Ovary (tissue), 10 donors: ENCODE measurements at places on chromosomes 12 and 14. TPM values are rescaled to one million over a fixed set of nuclear protein-coding genes. Genes with fewer than 3 reads are reported as not detected.

Gene CCDC38
- total RNA-seq: not detected

Gene RNF31
- total RNA-seq: 52.3 TPM

DNA sequence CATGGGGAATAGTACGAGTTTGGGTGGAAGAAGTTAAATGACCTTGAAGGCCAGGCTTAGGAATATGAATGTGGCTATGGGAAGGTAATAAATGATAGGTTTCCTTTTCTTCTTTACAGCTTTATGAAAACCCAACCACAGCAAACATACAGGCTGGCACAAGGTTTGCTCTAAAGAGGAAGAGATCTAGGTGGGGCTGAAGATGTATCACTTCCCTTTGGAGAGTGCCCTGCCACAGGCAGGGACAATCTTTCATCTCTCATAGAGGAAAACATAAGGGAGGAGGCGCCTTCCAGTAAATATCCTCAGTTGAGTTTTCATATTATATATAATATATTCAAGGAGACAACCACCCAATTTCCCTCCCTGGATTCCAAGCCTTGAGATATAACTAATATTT, 72.9 kb upstream of the FRMD6 start:
- no peak for DNase-seq

GRCh38 chr12:112418273-112418607, 507 bp upstream of the PTPN11 start:
- DNase-seq: no peak

Gene OR11G2
- not detected for total RNA-seq

Gene CRIP1
- total RNA-seq: 62.3 TPM

- DNase-seq: no peak
Observed at GRCh38 chr12:13559318-13559978, 362.9 kb downstream of the EMP1 start.

GRCh38 chr12:56462565-56462964, 5.8 kb upstream of the SPRYD4 start:
- DNase-seq: no peak

- DNase-seq: no peak
Observed at GRCh38 chr12:16492240-16492639, 113.7 kb downstream of the LMO3 start.

GRCh38 chr14:36659010-36659821, 2.4 kb upstream of the PAX9 start:
- DNase-seq: no peak

GRCh38 chr14:91830777-91831176, 36.6 kb downstream of the TC2N start:
- no peak for DNase-seq

DNA sequence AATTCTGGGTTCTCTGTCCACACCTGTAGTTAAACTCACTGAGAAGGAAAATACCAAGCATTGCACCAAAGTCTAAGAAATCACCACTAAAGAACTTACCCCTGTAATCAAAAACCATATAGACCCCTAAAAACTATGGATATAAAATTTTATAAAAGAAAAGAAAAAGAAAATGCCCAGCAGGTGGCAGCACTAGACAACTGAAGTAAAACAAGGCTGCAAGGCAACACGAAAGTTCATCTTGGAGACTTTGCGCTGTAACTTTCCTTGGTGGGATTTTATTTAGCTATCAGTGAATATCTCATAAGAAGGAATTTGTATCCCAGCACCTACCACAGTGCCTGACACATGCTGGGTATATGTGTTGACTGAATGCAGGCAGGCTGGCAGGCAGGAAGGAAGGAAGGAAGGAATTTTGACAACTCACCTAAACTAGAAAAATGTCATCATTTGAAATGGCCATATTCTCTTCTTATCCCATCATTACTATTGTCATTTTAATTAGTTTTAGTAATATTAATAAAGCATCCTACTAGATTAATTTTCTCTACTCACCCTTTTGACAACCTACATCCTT, 68.2 kb upstream of the ETV6 start:
- peak; percentile 48 for DNase-seq

GRCh38 chr14:73188501-73188911, 48.8 kb upstream of the PAPLN start:
- no peak for DNase-seq

GRCh38 chr12:95634622-95635621, 83.6 kb upstream of the USP44 start:
- no peak for DNase-seq

DNA sequence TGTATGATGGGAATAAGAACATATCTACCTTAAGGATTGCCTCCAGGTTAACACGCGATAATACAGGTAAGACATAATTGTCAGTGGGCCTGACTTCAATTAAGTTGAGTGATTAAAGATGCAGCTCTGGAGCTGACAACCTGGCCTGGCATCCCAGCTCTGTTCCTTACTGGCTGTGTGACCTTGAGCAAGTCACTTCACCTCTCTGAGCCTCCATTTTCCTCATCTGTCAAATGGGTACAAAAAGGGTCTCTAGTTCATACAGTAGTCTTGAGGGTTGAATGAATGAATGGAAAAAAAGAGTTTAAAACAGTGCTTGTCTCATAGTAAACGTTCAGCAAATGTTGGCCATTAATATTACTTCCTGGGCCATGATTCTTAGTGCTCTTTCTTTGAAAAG, 213.9 kb downstream of the PHETA1 start:
- DNase-seq: no peak

- no peak for DNase-seq
Observed at GRCh38 chr14:86013641-86014040, 483.7 kb downstream of the FLRT2 start.

Gene AMN
- total RNA-seq: 4.6 TPM

Gene MAP1LC3B2
- 9.9 TPM for total RNA-seq

- peak; percentile 44 for DNase-seq
Observed at GRCh38 chr14:89660166-89660565, 243.1 kb upstream of the FOXN3 start.

DNA sequence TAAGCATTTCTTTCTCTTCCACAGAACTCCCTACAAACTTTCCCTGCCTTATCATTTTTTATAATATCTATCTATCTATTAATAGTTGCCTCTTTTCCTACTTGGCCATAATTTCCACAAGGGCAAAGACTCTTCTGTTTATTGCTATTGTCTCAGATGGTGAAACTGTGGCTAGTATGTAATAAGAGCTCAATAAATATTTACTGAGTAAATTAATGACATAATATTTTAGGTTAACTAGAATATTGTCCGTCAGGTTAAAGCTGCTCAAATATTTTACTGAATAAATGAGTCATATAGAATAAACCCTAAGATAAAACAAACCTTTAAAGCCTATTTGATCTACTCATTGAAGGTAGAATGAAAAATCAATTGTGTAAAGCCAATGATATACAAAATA, 240.5 kb downstream of the PPFIA2 start:
- no peak for DNase-seq

GRCh38 chr12:121711361-121712189, 977 bp upstream of the TMEM120B start:
- DNase-seq: no peak

GRCh38 chr14:88950069-88950468, 125.6 kb downstream of the TTC8 start:
- DNase-seq: no peak

GRCh38 chr12:20268771-20269170, 99.6 kb upstream of the PDE3A start:
- DNase-seq: no peak

GRCh38 chr14:99520571-99521081, 39.4 kb downstream of the CCNK start:
- peak; percentile 10 for DNase-seq

GRCh38 chr12:119412811-119413794, 78.6 kb downstream of the CCDC60 start:
- DNase-seq: peak; percentile 27

GRCh38 chr12:132397934-132398385, 68.6 kb upstream of the GALNT9 start:
- no peak for DNase-seq

GRCh38 chr14:57089901-57090300, 178.8 kb downstream of the EXOC5 start:
- no peak for DNase-seq

GRCh38 chr12:80805106-80805505, 88.4 kb downstream of the MYF5 start:
- no peak for DNase-seq

GRCh38 chr12:96427269-96427729, 27.1 kb upstream of the CDK17 start:
- DNase-seq: peak; percentile 20

GRCh38 chr14:73613046-73613383, 698 bp downstream of the ACOT6 start:
- DNase-seq: no peak

GRCh38 chr12:128808651-128809050, 15.1 kb downstream of the SLC15A4 start:
- DNase-seq: no peak

Gene CARMIL3
- total RNA-seq: 0.08 TPM

DNA sequence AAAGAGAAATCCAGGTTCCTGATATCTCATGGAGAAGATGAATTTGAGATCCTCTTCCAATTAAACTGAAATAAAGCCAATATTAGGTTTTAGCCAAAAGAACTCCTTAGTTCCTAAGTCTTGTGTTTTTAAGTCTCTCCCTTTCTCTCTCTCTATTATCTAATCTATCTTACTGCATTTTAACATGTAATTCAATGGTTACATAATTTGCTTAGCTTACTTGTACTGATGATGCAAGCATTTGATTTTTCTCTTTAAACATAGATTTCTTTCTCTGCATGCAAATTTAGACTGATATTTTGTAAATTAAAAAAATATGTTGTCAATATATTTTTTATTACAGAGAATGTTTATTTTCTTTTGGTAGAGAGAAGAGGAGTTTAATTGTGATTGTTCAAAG, 78.2 kb downstream of the MIPOL1 start:
- no peak for DNase-seq

DNA sequence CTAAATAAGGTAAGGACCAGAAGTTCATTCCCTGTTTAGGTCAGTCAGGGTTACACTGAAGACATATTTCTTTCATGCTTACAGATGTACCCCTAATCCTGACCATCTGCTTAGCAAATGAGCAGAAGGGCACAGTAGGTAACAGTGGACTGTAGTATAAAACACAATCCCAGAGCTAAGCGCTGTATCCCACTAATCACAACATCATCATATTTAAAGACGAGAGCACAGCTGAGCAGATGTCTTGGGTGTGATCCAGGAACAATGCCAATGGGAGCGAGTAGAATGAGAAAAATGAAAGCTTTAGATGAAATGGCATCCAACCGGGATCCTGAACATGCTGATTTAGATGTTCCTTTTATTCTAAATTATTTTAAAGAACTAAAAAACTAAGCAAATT, 213.4 kb downstream of the CCER1 start:
- no peak for DNase-seq

DNA sequence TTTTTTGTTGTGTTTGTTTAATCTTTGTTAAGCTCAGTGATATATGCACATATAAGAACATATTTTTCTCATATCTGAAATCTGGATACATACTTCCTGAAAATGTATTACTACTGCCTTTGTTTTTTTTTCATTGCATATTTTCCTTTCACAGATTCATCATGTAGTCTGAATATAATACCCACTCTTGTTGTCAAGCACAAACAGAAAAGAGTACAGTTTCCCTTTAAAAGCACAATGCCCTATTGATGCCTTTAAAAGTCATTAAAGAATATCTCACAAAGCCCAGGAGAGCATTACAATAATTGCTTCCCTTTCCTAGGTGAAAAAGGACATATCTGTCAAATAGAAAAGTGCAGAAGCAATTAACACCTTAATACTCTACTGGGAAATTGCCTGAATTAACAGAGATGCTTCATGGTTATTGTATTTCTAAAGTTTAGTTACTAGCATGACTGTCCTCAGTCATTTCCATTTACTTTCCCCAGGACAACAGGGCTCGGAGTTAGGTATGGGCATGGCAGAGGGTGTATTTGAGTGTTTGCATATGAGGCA, 107.4 kb downstream of the GRIP1 start:
- no peak for DNase-seq

DNA sequence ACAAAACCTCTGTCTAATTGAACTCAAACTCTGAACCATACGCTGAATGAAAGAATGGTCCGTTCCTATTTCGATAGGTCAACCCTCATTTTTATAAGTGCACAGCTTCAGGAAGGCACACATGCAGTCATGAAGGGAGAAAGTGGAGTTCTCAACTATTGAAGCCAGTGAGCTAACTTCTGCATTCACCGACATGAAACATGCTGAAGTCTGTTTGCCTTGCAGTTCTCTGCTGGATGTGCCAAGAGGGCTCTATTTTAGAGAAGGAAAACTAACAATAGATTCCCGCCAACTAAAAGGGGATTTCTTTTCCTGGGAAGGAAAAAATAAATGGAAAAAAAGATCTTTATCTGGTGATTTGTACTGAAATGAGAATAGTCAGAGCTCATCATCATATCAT, 191.0 kb upstream of the PLEKHG7 start:
- no peak for DNase-seq

DNA sequence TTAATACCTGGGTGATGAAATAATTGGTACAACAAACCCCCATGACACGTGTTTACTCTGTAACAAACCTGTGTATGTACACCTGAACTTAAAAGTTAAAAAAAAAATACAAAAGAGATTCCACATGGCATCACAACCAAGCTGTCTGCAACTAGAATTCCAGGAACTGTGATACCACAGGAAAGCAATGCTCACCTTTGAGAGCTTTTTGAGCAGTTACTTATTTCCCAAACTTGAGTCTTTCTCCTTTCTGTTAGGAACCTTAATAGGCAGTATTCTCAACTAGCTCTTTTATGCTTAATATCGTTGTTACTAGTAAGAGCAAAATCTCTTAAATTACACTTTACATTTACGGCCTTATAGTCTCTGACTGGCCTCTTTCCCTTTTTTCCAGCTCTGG, 15.2 kb downstream of the PTHLH start:
- DNase-seq: no peak
